ENCODE measurements at places on chromosomes 5 and 9.

DNA sequence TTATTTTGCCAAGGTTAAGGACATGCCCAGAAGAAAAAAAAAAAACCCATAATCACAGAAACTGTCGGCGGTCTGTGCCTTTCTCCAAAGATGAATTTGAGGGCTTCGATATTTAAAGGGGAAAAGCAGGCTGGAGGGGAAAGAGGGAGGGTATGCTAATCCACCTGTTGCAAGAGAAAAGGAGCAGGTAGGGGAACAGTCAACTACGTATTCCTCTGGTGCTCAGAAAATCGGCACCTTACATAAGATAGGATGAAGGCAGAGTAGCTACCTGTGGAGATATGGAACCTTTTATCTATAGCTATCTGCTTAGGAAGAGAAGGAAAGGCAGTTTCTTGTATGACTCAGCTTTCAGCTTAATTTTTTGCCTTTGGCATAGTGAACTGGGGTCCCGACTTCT is 77.7 kb downstream of the PTCD2 start:
- DNase-seq, result no peak

GRCh38 chr5:130286971-130287370 is 382.7 kb downstream of the CHSY3 start:
- DNase-seq, result no peak

GRCh38 chr5:127320032-127320965 is 29.7 kb downstream of the MEGF10 start:
- peak; percentile 19 for DNase-seq

- no peak for DNase-seq
Observed at GRCh38 chr9:118362123-118362522, 657.9 kb downstream of the TLR4 start.

DNA sequence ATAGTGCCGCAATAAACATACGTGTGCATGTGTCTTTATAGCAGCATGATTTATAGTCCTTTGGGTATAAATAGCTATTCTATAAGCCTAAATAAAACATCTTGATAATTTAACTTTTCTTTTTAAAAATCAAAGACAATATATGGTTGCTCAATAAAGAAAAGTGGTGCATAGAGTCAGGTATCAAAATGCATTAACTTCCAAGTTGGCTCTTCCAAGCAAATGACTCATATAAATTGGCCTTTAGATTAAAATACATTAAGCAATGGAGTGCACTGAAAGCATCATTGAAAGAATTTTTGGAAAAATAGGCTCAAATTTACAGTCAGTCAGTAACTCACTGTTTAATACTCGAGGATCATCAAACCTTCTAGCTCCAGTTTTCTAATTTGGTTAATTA is 106.6 kb downstream of the PLCXD3 start:
- no peak for DNase-seq

GRCh38 chr5:83900306-83900705 is 179.7 kb upstream of the HAPLN1 start:
- DNase-seq, result no peak

- no peak for DNase-seq
Observed at GRCh38 chr5:109757490-109757889, 67.8 kb downstream of the MAN2A1 start.

GRCh38 chr5:150021491-150022157 is 21.1 kb downstream of the HMGXB3 start:
- no peak for DNase-seq

GRCh38 chr9:133576031-133576874 is 32.9 kb downstream of the FAM163B start:
- no peak for DNase-seq

GRCh38 chr5:121138952-121139351 is 674.9 kb downstream of the PRR16 start:
- DNase-seq, result no peak

DNA sequence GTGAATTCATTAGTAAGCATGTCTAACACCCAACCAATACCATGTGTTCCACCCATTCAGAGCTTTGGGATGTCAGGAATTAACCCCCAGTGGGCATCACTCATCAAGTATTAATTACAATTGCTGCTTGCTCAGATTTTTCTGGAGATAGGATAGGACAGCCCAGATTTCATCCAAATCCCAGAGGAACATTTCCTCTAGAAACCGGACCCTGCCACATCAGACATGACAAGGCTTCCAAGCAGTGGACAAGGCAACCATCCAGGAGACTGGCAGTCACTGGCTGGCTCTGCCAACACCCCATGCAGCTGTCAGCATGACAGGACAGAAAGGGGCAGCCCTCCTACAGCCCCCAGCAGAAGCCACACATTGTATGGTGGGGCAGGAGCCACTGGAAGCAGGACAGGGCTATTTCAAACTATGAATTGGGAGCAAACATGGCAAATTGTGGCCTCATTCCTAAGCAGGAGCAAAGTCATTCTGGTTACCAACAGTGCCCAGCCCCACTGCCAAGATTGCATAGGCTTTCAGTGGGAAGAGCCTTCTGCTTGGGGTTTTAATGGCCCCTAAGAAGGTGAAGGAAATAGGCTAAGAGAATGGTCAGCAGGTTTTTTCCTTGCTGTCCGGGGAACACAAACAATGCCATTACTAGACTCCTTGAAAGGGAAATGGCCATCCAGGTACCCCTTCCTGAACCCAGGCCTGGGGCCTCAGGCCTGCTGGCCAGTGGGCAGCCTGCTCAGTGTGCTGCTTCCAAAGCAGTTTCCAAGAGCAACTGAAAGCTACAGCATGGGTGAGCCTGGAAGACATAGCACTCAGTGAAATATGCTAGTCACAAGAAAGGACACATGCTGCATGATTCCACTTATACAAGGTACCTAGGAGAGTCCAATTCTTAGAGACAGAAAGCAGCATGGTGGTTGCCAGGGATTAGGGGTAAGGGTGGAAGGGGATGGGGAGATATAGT is 294.7 kb upstream of the SLC30A5 start:
- DNase-seq, result no peak

DNA sequence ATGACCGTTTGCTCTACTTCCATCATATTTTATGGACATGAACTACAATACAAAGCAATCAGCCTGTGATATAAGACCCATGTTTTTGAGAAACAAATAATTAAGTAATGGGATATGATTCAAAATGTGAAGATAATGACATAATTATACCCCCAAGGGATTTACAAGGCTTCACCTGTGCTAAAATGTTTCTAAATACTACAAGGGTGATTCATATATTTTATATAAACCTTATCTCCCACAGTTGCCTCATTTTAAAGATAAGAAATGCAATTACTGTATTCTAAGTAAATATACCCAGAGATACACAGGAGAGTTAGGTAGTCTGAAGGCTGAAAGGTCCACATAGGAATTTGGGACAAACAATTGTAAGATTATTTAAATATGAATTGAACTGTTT is 662.0 kb upstream of the CHD1 start:
- no peak for DNase-seq

DNA sequence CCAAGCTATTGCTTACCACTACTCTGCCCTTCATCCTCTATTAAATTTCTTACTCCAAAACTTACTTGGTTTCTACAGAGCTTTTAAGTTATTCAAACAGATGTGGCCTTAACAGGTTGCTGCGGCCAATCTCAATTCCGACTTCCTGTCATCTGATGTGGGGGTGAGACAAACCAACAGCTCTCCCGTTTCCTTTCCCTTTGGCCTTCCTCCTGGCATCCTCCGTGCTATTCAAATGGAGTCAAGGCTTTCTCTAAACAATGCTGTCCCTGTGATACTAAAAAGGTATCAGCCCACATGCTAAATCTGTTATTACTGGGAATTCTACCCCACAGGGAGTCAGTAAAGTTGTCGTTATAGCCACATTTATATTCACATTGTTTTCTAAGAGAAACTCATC is 11.8 kb downstream of the RBM18 start:
- DNase-seq, result no peak

GRCh38 chr5:3340471-3340870 is 255.2 kb upstream of the IRX1 start:
- no peak for DNase-seq

- DNase-seq, result peak; percentile 25
Observed at GRCh38 chr9:79955300-79955699, 383.5 kb downstream of the TLE4 start.

DNA sequence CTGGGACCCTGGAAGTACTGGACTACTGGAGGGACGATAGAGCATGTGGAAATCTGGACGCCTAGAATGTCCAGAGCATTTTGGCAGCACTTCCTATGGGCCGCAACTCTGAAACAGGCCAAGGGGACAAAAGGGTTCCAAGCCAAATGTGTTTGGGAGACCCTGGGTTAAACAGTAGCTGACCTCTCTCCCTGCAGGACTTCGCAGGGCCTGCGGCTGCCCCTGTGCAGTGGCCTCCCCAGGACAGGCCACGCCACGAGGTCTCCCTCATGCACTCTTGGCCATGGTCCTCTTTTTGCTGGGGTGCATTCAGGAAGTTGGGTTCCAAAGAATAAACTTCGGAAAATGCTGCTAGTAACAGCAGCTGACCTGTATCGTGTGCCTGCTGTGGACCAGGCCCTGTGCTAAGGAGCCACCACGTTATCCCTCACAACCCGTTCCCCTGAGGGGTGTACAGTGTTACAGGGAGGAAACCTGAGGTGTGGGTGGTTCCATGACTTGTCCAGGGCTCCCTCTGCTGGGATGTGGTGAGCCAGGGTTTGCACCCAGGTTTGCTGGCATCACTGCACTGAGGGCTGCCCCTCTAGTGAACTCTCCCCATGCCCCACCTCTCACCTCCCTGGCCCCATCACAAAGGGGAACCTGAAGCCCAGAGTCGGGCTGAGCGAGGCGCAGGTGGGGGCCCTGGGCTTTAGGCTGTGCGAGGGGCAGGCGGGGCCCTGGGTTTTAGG is 79.4 kb downstream of the AMBP start:
- DNase-seq, result peak; percentile 10

- DNase-seq, result no peak
Observed at GRCh38 chr5:96751203-96752169, 56.3 kb downstream of the ERAP1 start.
